Stimulated activated CD4-positive, alpha-beta T cell treated with anti-CD3 and anti-CD28 coated beads, Interleukin-12 subunit alpha, Interleukin-12 subunit beta, amount 100 ng/mL, for 4 hours (primary cell): ENCODE measurements at places on chromosomes 6 and 20.
A peak's percentile ranks its signal among the peaks of the same experiment; 100 is the strongest.

GRCh38 chr20:63100174-63100925 lies 93.6 kb upstream of the BHLHE23 start:
- DNase-seq = no peak

DNA sequence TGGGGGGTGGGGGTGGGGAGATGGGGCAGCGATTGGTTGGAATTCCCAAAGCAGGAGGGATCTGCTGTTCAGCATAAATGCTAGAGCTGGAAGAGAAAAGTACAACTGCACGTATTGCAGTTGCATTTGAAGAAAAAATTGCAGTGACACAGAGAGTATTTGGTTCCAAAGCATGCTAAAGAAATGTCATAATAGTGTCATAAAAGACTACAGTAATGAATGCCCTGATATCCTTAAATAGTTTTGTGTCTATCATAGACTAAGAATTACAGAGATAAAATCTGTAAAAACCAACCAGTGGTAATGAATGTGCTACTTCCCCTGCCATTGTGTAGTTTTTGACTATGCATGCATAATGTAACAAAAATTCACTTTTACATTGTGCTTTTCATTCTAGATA lies 693.6 kb upstream of the SLC35B3 start:
- DNase-seq = no peak

GRCh38 chr6:121619987-121620740 lies 184.7 kb downstream of the GJA1 start:
- no peak for DNase-seq

DNA sequence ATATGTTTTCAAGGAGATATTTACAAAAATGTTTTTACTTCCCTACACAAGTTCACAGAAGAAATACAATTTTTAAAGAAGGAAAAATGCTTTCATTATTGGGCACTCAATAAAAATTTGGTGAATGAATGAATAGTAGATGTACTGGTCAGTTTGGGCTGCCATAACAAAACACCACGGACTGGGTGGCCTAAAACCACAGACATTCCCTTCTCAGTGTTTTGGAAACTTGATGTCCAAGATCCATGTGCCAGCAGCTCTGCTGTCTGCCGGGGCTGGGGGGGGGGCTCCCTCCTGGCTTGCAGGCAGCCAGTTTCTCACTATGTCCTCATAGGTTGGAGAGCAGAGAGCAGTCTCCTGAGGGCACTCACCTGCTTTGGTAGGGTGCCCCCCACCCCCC lies 62.0 kb downstream of the FAM120B start:
- DNase-seq = no peak

DNA sequence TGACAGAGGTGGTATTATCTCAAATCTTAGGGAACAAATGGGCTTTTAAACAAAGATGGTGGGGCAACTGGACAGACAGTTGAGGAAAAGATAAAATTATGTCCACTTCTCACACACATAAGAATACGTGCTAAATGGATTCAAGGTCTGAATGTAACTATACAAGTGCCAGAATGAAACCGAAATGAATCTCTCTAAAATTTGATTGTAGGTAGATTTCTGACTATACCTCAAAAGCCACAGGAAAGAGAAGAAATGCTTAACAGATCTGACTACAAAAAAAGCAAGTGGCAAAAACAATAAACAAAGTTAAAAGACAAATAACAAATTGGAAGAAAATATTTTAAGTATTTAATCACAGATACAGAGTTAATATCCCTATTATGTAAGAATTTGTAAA lies 182.7 kb upstream of the OLIG3 start:
- no peak for DNase-seq

DNA sequence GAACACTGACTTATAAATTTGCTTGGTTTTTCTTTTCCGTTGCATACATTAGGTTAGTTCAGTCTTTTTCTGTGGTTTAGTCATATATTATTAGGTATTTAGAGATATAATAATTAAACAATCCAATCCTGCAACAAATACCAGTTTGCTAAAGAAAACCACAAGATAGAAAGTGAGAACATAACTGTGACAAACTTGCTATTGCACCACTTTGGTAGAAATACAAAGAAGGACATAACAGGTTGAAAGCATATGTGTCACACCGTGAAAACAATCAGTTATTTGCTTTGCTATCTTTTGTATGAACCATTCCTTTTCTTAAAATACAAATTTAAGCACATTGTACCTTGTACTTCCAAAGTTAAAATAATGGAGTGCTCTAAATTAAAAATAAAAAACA lies 42.0 kb upstream of the KCNQ5 start:
- no peak for DNase-seq

GRCh38 chr6:136774228-136775041 lies 17.8 kb downstream of the MAP3K5 start:
- DNase-seq = no peak

- DNase-seq = no peak
Measured at GRCh38 chr6:17928514-17929430, 58.7 kb downstream of the KIF13A start.

GRCh38 chr6:125421836-125422235 lies 120.1 kb upstream of the HDDC2 start:
- DNase-seq = no peak

GRCh38 chr6:155418017-155418761 lies 37.5 kb downstream of the NOX3 start:
- DNase-seq = peak; percentile 63

DNA sequence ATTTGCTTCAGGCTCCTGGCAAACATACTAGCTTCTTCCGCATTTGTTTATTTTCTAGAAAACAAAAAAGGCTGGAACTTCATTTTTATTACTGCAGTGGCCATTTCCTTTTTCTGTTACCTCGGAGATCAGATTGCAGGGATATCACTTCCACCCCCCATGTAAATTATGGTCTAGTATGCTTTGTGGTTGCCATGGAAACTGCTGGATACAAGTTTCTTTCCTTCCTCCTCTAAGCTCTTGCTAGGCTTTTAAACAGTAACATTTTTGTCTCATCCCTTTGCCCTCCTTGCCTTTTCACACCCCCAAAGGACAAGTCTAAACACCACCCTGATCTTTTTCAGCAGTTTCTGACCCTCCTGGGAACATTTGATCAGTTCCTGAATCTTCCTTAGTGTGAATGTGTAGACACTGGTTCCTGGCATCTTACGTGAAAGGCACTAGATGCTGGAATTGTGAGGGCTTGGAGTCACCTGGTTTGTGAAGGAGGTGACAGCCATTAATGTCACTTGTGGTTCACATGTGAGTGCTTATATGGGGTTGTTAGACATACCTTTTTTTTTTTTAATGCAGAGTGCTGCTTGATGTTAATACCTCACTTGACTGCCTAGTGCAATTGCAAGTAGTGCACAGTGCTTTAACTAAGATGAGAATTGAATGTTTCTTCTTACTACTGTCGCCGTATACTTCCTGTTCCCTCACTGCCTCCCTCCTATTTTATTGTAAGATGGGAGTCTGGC lies 181.6 kb downstream of the JARID2 start:
- DNase-seq = no peak

- no peak for DNase-seq
Measured at GRCh38 chr6:2918936-2919335, 15.8 kb upstream of the SERPINB9 start.

GRCh38 chr20:7199861-7200260 lies 432.4 kb downstream of the BMP2 start:
- DNase-seq = no peak

GRCh38 chr6:110646951-110647910 lies 168.0 kb downstream of the CDK19 start:
- DNase-seq = no peak

- DNase-seq = no peak
Measured at GRCh38 chr6:101386982-101387381, 6.5 kb upstream of the GRIK2 start.

DNA sequence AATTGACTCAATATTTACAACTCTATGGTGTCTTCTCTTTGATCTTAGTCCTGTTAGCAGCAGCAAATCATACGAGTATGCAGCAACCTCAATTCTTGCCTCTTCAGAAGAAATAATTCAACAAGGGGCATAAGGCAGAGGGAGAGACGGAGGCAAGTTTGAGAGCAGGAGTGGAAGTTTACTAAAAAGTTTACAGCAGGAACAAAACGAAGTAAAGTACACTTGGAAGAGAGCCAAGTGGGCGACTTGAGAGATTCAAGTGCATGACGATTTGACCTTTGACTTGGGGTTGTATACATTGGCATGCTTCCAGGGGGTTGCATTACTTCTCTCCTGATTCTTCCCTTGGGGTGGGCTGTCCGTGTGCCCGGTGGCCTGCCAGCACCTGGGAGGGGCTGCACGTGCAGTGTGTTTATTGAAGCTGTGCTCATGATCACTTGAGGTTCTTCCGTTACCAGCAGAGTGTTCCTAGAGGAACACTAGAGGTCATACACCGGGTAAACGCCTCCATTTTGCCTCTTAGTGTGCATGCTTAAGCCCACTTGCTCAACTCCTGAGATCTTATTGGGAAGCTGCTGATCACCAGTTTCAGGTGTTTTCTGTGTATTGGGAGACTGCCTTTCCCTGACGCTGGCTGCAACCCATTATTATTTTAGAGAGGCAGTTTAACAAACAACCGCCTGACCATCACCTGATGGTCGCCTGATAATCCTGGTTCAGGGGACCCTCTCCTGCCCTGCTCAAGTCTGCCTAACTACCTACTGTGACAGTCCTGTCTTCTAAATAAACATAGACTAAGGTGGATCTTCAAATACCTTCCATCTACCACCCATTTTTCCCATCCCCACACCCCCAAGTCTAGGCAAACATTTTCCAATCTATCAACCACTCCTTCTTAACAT lies 172.4 kb upstream of the MYLIP start:
- no peak for DNase-seq

- DNase-seq = no peak
Measured at GRCh38 chr6:159047891-159048685, 3.3 kb upstream of the TAGAP start.

DNA sequence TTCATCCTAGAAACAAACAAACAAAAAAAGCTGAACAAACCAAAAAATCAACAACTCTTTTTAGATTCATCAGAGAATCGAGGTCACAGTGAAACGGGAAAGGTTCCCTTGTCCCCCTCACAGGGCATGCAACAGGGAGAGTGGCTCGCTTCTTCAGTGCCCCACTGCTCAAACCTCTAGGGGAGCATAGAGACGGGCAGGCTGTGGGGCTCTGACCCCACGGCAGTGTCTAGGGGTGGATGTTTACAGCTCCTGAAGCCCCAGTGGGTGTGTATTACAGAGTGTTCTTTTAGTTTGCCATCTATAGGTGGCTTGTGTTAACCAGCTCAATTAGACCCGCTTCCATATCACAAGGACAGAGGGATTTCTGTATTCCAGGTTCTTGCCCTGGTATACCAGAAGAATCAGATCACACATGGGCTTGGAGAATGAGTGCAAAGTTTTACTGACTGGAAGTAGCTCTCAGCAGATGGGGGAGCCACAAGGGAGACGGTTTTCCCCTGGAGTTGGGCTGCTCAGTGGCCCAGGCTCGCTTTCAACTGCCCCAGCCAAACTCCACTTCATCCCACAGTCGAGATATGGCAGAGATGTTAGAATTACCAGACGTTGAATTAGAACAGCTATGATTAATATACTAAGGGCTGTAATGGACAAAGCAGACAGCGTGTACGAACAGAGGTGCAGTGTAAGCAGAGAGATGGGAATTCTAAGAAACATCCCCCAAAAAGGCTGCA lies 192.6 kb upstream of the CST7 start:
- DNase-seq = no peak

- no peak for DNase-seq
Measured at GRCh38 chr6:152301021-152301764, 336.0 kb downstream of the SYNE1 start.

GRCh38 chr6:21666853-21667681 lies 73.5 kb downstream of the SOX4 start:
- DNase-seq = no peak

GRCh38 chr6:54920628-54921027 lies 74.1 kb downstream of the FAM83B start:
- DNase-seq = no peak

DNA sequence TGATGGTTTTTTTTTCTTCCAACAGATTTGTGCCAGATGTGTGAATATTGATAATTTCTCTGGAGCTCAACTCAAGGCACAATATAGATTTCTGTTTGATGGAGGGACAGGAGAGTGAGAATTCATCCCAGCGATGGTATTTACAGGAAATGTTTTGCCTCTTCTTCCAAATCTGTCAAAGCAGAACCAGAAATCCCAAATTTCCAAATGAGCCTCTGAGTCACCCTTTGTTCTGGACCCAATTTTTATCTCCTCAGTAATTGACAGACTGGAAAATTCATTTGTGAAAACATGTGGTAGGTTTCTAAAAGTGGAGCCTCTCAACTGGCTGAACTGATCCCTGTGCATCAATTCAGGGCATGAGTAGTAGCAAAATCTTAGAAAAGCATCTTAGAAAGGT lies 223.2 kb upstream of the TSHZ2 start:
- DNase-seq = no peak

GRCh38 chr6:167233490-167233889 lies 57.6 kb upstream of the UNC93A start:
- DNase-seq = no peak

DNA sequence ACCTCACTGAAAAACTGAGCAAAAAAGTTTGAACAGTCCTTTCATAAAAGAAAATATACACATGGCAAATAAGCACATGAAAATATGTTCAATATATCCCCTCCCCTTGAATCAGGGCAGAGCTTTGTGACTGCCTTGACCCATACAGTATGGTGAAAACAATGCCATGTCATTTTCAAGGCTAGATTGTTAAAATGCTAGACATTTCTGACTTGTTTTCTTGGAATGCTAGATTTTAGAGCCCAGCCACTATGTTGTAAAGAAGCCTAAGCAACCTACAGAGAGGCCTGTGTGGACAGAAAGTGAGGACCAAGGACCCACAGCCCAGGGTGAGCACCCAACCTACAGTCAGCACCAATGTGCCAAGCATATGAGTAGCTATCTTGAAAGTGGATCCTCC lies 17.1 kb upstream of the ASF1A start:
- no peak for DNase-seq

DNA sequence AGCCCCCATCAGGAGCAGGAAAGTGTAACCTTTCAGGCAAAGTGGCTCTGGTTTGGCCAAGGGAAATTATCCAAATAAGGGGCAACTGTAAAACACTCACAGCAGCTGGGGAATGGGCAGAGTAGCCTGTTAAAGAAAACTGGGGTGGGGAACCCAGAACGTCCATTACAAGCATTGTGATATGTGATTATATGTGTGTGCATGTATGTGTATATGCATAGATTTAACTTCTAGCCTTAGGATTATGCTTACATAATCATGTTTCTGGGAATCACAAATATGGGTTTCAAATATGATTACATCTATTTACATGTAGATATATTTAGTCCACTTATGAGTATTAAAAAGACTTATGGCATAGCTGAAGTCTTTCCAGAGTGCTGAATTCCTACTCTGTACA lies 278.1 kb upstream of the JAG1 start:
- DNase-seq = no peak

DNA sequence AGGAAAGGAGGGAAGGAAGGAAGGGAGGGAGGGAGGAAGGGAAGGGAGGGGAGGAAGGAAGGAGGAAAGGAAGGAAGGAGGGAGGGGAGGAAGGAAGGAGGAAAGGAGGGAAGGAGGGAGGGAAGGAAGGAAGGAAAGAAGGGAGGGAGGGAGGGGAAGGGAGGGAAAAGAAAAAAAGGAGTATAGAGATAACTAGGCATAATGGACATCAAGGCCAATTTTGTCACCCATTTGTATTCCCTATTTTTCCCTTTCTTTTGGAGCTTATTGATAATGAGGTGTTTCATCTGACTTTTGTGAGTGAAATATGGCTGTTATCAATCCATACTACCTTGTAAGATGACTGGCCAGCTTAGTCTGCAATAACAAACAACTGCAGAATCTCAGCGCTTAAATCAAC lies 282.0 kb upstream of the FLRT3 start:
- no peak for DNase-seq
